Spinal cord (tissue), 10 donors: ENCODE measurements at places on chromosomes 5 and 9.

GRCh38 chr9:93094658-93095204, 1.3 kb upstream of the CARD19 start:
- no peaks in the 10 kb centered on the region for H3K27me3 ChIP-seq
- H3K27ac ChIP-seq, result peak overlapping the region; percentile 95
- H3K36me3 ChIP-seq, result peaks cover 4% of the 10 kb centered on the region

GRCh38 chr9:132823370-132824145, 54.5 kb downstream of the AK8 start:
- no peaks in the 10 kb centered on the region for H3K27me3 ChIP-seq
- H3K4me3 ChIP-seq, result no peak overlapping the region
- H3K27ac ChIP-seq, result no peak overlapping the region
- peaks cover 16% of the 10 kb centered on the region for H3K36me3 ChIP-seq
- DNase-seq, result no peak
- peaks cover 18% of the 10 kb centered on the region for H3K4me1 ChIP-seq

DNA sequence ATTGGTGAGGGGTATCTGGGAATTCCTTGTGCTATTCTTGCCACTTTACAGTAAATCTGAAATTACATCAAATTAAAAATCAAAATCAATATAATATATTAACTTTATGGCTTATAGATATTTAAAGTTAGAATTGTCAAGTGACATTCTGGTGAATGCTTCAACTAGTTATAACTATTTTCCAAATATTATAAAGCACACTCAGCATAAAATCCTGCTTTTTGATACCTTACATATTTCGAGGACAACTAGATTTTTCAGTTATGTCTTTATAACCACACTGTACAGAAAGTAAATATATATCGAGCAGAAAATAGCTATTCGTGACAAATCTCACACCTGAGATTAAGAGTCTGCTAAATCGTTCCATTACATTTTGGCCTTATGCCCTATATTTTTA, 210.2 kb downstream of the PDE4D start:
- DNase-seq, result no peak
- no peaks in the 10 kb centered on the region for H3K36me3 ChIP-seq
- no peaks in the 10 kb centered on the region for H3K27me3 ChIP-seq
- H3K4me1 ChIP-seq, result no peaks in the 10 kb centered on the region
- no peak overlapping the region for H3K4me3 ChIP-seq
- H3K27ac ChIP-seq, result no peak overlapping the region

DNA sequence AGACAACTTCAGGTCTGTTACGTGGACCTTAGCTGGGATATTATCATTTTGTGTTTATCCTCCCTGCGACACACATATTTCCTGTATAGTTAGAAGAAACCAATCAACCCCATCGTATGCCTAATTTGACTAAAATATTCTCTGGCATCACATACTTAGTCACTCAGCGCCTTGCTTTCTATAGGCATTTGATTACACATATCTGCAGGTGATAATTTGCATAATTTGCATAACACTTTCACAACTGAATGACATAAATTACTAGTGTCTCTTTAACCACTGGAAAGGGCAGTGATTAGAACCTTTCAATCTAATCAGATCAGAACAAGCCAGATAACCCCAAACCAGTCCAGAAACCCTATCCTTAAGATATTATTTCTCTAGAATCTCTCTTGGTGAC, 390.2 kb downstream of the TLR4 start:
- H3K27me3 ChIP-seq, result no peaks in the 10 kb centered on the region
- H3K36me3 ChIP-seq, result no peaks in the 10 kb centered on the region

- H3K27ac ChIP-seq, result no peak overlapping the region
- H3K36me3 ChIP-seq, result no peaks in the 10 kb centered on the region
- H3K4me3 ChIP-seq, result no peak overlapping the region
- H3K4me1 ChIP-seq, result peaks cover 40% of the 10 kb centered on the region
- no peaks in the 10 kb centered on the region for H3K27me3 ChIP-seq
Measured at GRCh38 chr9:92952906-92953610, 5.7 kb downstream of the FGD3 start.

DNA sequence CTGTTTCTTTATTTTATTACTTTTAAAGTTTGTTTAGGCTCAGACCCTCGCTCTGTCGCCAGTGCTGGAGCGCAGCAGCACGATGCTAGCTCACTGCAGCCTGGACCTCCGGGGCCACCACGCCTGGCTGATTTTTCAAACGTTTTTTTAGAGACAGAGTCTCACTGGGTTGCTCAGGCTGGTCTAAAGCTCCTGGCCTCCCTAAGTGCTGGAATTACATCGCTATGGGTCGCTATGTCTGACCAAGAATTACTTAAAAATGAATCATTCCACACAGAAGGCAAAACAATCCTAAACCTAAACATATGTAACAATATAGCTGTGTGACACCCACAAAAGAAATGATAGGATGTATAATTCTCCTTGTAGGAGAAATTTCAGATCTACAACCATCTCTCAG, 86.9 kb upstream of the SIMC1 start:
- H3K4me3 ChIP-seq, result no peak overlapping the region
- no peaks in the 10 kb centered on the region for H3K36me3 ChIP-seq
- H3K27me3 ChIP-seq, result no peaks in the 10 kb centered on the region
- no peak for DNase-seq

DNA sequence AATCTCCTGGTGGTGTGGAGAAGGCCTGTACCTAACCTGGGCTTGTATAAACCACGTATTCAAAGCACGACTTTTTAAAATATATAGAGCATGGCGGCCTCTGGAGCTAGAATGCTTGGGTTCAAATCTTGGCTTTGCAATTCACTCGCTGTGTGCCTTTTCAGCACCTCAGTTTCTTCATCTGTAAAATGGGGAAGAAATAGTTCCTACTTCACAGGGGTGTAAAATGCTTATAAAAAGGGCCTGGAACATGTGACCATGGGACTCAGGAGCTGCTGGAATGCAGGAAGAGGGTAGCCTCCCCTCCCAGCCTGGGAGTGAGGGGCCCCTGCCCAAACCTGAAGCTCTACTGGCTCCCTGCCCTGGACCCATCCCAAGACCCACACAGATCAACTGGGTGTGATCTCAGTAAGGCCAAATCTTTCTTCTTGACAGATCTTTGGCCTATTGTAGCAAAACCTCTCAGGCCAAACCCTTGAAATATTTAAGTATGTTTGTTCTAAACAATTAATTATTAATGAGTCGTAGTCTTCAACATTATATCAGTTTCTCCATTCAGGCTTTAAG, 269.0 kb downstream of the ZSWIM6 start:
- no peaks in the 10 kb centered on the region for H3K27me3 ChIP-seq
- H3K27ac ChIP-seq, result no peak overlapping the region
- H3K36me3 ChIP-seq, result no peaks in the 10 kb centered on the region
- DNase-seq, result peak; percentile 52

DNA sequence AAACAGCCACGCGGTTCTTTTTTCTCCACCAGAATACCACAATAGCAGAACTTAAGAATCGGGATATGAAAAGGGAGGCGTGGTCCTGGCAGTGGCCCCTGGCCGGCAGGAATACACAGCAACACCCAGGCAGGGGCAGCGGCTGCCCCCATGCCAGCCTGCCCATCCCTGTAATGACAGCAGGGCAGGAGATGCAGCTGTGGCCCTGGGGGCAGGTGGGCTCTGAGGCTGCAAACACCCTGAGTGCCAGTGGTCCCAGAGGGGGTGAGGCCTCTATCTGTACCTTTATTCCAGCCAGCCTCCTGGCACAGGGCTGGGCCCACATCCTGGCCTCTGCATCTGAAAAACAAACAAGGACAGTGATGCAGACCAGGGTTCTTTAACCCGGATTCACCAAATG, 12.4 kb downstream of the DIPK1B start:
- H3K4me1 ChIP-seq, result peaks cover 68% of the 10 kb centered on the region
- no peak overlapping the region for H3K4me3 ChIP-seq
- H3K27ac ChIP-seq, result no peak overlapping the region

DNA sequence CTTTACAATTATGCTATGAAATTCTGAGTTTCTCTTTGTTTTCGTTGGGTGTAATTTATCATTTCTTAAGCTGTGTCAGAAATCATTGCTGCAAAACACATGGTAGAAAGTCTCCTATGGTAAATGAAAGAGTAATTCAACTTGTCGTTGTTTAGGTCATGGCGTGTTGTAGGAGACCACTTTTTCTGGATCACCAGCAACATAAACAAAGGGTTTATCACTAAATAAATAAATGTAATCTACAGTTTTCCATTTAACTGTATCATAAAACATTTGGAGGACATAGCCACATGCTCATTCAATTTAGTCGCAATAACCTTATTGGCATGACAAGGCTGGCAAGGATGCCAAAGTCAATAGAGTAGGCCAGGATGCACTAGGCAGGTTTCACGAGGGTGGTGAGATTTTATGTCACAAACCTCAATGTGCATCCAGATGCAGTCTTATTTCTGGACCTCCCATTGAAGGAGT, 154.4 kb upstream of the ERCC6L2 start:
- H3K4me1 ChIP-seq, result no peaks in the 10 kb centered on the region
- no peaks in the 10 kb centered on the region for H3K36me3 ChIP-seq
- H3K4me3 ChIP-seq, result no peak overlapping the region
- no peak for DNase-seq
- H3K27me3 ChIP-seq, result no peaks in the 10 kb centered on the region
- no peak overlapping the region for H3K27ac ChIP-seq

GRCh38 chr9:137136881-137137607, 1.9 kb upstream of the GRIN1 start:
- DNase-seq, result no peak
- peaks cover 51% of the 10 kb centered on the region for H3K4me1 ChIP-seq
- peaks cover 17% of the 10 kb centered on the region for H3K36me3 ChIP-seq

- DNase-seq, result no peak
- peaks cover 3% of the 10 kb centered on the region for H3K4me1 ChIP-seq
- no peak overlapping the region for H3K27ac ChIP-seq
- no peaks in the 10 kb centered on the region for H3K36me3 ChIP-seq
Measured at GRCh38 chr9:118088090-118088489, 383.9 kb downstream of the TLR4 start.

DNA sequence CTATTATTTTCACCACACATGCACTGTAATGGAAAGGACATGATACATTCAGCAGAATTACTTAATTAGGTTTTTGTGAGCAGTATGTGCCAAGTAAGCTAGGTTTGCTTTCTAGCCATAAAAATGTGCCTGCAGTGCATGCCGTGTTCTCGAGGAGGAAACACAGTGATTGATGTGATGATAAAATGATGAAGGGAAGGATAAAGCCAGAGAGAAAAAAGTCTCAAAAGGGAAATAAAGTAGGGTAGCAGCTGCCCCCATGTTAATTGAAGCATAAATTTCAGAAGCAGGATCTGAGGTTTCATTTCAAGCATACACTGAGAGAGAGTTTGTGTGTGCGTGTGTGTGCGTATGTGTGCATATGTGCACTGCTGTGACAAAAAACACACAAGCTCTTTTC, 714.2 kb upstream of the C9orf72 start:
- no peaks in the 10 kb centered on the region for H3K36me3 ChIP-seq
- no peaks in the 10 kb centered on the region for H3K4me1 ChIP-seq
- H3K4me3 ChIP-seq, result no peak overlapping the region

GRCh38 chr5:73853091-73853490, 227.1 kb downstream of the ARHGEF28 start:
- no peak for DNase-seq
- no peaks in the 10 kb centered on the region for H3K4me1 ChIP-seq
- H3K36me3 ChIP-seq, result no peaks in the 10 kb centered on the region
- no peak overlapping the region for H3K27ac ChIP-seq
- no peaks in the 10 kb centered on the region for H3K27me3 ChIP-seq

GRCh38 chr9:131733541-131734061, 6.3 kb downstream of the RAPGEF1 start:
- no peak overlapping the region for H3K4me3 ChIP-seq
- DNase-seq, result no peak
- peaks cover 6% of the 10 kb centered on the region for H3K36me3 ChIP-seq
- no peaks in the 10 kb centered on the region for H3K27me3 ChIP-seq
- peaks cover 64% of the 10 kb centered on the region for H3K4me1 ChIP-seq
- H3K27ac ChIP-seq, result peak overlapping the region; percentile 65

DNA sequence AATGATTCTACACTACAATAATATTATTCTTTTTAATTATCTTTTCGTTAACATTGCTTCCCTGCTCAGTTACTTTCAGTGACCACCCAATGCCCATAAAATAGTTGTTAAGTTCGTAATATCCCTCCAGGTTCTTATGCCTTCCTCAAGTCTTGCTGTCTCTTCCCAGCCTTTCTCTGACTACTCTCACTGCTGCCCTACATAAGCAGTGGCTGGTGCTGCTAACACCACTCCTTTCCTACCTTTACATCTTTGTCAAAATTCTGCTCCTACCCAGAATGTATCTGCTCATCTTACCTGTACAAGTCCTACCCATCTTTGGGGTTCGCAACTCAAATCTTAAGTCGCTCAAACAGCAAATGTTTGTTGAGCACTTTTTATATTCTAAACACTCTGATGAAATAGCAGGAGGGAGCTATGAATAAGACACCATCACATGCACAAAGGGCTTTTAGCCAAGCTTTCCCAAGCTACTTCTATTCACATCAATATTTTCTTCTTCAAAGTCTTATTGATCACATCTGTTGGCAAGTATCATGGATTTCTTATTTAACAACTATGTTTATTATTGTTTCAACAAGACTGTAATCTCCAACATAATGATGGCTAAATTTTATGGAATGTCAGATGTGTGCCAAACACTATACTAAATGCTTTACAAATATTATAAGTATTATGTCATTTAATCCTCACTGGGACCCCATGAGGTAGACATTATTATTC, 29.5 kb downstream of the SLC25A46 start:
- H3K4me3 ChIP-seq, result no peak overlapping the region
- H3K4me1 ChIP-seq, result no peaks in the 10 kb centered on the region
- DNase-seq, result no peak
- H3K27me3 ChIP-seq, result no peaks in the 10 kb centered on the region

- H3K4me3 ChIP-seq, result no peak overlapping the region
- H3K4me1 ChIP-seq, result no peaks in the 10 kb centered on the region
- H3K27ac ChIP-seq, result no peak overlapping the region
- no peaks in the 10 kb centered on the region for H3K27me3 ChIP-seq
Measured at GRCh38 chr5:99025298-99026045, 96.7 kb upstream of the CHD1 start.

DNA sequence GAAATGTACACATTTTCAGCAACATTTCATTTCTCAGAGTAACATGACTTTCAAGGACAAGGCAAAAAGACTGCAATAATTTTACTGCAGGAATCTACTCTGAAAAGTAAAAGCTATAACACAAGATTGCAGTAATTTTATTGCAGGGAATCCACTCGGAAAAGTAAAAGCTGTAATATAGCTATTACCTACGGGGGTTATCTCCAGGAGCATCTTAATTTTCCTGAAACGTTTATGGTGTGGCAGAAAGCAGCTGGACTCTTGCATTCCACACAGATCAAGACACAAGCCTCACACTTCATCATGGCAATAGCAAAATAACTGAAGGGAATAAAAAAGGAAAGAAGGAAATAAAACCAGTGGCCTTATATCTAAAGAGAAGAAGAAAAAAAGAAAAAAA, 171.2 kb downstream of the TSSK1B start:
- no peaks in the 10 kb centered on the region for H3K4me1 ChIP-seq
- no peaks in the 10 kb centered on the region for H3K36me3 ChIP-seq
- H3K4me3 ChIP-seq, result no peak overlapping the region
- no peak for DNase-seq

- H3K36me3 ChIP-seq, result peaks cover 30% of the 10 kb centered on the region
- no peak for DNase-seq
- H3K4me1 ChIP-seq, result no peaks in the 10 kb centered on the region
- H3K27me3 ChIP-seq, result no peaks in the 10 kb centered on the region
- H3K4me3 ChIP-seq, result no peak overlapping the region
Measured at GRCh38 chr5:154868702-154869101, 10.3 kb downstream of the CNOT8 start.

GRCh38 chr5:56737951-56738606, 77.3 kb upstream of the MAP3K1 start:
- H3K27ac ChIP-seq, result no peak overlapping the region
- DNase-seq, result no peak
- H3K4me3 ChIP-seq, result no peak overlapping the region
- H3K27me3 ChIP-seq, result no peaks in the 10 kb centered on the region

- no peaks in the 10 kb centered on the region for H3K27me3 ChIP-seq
- peaks cover 3% of the 10 kb centered on the region for H3K36me3 ChIP-seq
- H3K27ac ChIP-seq, result peak overlapping the region; percentile 96
- peak overlapping the region; percentile 82 for H3K4me3 ChIP-seq
- DNase-seq, result peak; percentile 66
- peaks cover 17% of the 10 kb centered on the region for H3K4me1 ChIP-seq
Measured at GRCh38 chr9:84671586-84672521, 2.3 kb downstream of the NTRK2 start.
